ENCODE measurements at places on chromosomes 5 and 9.

DNA sequence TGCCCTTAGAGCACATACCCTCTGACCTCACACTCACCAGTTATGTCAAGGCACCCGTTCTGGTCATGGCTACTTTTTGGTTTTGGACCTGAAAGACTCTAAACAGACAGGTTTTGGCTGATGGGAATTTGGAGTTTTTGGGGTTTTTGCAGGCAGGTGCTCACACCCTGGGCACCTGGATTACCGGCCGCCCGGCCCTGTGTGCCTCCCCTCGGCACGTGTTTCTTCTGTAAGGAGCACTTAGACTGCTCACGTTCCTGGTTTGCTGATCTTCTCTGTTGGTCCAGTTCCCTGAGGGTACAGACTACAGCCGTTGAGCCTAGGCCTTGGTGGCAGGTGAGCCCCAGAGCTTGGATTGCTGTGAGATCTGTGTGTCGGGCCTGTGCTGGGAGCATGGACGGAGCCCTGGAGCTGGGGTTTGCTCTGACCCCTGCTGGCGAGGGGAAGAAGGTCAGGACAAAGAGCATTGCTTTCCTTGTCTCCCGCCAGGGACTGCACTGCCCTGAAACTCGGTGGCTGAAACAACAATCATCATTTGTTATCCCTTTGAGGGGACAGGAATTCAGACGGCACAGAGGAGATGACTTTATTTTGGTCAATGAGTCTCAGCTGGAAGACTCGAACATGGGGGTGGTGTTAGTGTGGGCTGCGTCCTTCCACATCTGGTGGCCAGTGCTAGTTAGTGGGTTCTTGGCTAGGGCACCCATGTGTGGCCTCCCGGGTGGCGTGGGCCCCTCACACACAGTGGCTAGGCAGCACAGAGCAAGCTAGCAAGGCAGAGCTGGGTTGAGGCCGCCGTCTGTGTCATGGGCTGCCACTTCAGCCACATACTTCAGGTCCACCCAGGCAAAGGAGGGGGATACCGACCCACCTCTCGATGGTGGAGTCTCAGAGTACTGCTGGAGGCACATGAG lies 76.4 kb downstream of the EHMT1 start:
- DNase-seq: peak; percentile 29

DNA sequence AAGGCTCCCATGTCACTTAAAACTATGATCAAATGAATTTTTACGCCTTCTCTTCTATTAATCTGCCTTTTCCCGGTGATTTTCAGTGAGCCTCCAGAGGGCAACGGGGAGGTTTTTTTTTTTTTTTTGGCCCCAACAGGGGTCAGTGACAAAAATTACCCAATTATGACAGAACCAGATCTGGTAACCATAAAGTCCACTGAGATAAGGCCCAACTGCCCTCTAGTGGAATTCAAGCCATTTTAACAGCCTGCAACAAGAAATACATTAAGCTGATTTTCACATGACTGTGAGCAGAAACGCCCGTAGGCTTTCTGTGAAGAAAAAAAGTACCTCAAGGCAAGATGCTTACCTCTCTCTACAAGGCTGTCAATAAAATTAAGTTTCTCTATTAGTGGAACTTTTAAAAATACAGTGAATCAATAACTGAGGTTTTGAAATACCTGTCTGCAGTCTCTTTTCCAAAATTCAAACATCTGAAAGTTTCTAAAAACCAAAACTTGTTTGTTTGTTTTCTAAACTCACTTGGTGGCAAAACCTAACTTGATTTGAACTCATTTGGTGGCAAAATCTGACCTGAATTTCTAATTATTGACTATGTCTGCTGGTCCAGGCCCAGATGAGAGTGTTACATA lies 49.7 kb upstream of the FST start:
- DNase-seq: no peak

- DNase-seq: no peak
Measured at GRCh38 chr5:11527652-11528349, 376.4 kb downstream of the CTNND2 start.

GRCh38 chr5:133967124-133967523 lies 1.3 kb downstream of the C5orf15 start:
- DNase-seq: no peak

GRCh38 chr5:59873113-59873512 lies 20.4 kb downstream of the PDE4D start:
- no peak for DNase-seq

DNA sequence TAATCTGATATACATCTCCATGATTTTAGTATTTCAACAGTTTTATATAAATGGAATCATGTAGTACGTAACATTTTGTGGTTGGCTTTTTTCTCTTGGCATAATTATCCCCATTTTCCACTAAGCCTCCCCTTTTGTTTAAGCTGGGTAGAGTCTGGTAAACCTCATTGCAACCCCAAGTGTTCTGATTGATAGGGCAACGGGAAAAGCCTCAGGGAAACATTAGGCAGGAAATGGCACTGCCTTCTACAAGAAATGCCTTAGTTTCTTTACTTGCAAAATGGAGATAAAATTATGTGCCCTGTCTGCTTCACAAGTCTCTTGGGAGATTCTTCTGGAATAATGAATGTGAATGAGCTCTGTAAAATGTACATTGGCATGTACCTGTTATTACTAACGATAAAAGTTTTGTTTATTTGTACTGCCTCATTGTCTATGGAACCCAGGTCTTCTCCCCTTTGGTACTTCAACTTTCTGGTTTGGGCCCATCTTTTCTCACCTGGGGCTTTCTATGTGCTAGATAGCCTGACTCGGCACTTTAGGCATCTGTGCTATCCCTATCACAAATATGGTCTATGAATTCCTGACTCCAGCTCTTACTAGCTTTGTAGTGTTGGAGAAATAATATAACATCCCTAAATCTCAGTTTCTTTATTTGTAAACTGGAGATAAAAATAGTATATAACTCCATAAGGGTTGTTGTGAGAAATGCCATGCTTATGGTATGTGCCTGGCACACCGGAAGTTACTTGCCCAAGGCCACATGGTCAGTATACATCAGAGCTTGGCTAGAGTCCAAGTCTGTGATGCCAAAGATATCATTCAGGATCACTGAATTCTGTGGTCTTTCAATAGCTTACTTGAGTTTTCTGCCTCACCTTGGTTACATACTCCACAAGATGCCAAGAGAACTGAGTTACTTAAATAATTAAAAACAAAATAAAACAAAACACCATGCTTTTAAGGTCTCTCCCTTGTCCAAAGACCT lies 48.2 kb upstream of the ZNF169 start:
- DNase-seq: no peak

DNA sequence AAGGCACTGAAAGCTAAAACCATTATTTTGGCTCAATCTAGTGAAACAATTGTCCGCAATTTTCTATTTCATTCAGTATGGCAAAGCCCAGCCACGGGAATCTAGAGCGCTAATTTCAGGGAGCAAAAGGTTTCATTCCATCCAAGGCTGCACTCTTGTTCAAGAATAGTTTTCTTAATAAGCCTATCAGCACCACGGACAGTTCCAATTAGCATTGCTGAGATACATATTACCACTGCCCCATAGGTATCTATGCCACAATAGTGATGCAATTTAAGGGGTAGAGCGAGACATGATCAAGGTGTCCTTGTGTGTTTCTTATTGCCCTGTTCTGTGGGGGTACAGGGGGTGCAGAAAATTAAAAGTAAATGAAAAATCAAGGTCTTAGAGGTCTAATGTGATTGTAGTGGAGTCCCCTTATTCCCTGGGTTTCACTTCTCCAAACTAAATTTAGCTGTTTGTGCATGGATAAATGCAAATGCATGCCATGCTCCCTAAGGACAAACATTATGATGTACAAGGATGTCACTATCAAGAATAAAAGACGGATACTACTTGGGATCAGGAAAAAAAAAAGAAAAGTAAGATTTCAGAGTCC lies 45.5 kb downstream of the SPOCK1 start:
- DNase-seq: no peak

- no peak for DNase-seq
Measured at GRCh38 chr9:134861595-134862334, 18.8 kb upstream of the FCN2 start.

DNA sequence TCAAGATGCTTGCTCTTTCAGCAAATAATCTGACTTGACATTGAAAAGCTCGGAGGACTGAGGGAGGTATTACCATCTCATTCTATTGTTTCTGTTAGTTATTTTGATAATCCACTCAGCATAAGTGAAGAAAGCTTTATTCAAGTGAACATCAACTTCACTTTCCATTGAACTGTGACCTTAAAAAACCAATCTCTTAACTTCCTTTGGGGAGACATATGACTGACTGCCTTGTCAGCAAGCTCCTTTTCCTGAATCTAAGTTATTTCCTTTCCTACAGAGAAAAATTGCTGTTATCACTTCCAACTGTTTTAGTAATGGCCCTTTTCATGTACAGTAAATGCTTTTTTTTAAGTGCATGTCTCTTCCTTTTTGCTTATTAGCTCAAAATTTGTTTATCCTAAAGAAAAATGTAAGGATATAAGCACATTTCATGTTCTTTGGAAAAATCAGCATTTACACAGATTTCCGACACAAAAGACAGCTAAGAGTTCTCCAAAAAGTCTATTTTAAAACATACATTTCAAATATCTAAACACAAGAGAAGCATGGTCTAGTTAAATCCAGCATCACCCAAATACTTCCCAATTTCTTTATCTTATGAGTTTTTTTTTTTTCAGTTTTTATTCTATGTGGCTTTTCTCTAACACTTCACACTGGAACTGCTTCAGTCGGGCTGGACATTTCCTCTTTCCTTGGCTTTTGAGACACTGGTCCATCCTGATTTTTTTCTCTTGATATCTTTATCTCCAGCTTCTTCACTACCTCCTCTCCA lies 117.9 kb upstream of the DAB2 start:
- no peak for DNase-seq

DNA sequence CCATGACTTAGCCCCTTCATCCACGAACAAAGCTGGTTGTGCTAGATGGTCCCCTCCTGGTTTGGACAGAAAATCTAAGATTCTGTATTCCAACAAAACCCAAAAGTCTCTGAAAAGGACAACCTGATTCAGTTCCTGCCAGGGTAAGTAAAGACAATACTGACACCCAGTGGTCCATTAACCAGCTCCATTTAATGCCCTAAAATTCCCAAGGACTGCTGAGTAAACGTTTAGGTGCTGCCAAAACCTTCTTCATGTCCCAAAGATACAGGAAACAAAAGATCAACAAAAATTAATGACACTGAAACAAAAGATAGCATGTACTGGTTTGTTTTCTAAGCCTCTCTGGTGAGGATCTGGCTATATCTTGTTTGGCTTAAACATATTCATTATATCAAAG lies 25.3 kb upstream of the PPP1R2B start:
- DNase-seq: no peak

DNA sequence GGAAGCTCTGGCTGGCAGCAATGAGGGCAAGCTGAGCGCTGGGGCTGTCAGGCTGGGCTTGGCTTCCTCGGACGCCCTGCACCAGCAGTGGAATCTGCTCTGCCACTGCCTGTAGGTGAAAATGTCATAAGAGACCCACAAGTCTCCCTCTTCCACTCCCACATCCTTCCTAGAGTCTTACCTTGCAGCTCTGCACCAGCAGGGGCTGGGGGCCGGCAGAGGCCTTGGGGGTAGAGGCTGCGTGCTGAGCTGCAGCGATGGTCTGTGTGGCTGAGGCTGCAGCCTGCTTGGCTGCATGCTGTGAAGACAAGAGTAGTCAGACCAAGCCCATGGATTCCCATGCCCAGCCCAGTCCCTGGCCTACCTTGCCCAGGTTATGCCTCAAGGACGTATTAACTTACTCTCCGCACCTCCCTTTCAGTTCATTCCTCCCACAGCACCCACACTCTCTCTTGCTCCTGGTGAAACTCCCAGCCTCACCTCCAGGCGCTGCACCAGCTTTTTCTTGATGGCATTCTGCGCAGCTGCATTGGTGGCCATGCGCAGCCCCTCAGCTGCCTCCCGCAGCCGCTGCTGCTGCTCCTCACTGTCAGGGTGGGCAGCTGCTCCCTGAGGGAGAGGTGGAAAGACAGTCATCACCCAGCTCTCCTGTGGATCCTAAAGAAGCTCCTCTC lies 17.3 kb downstream of the TLN1 start:
- DNase-seq: no peak

GRCh38 chr5:165143741-165144140 lies 1638.3 kb downstream of the MAT2B start:
- no peak for DNase-seq

GRCh38 chr5:87020099-87020934 lies 247.4 kb upstream of the RASA1 start:
- peak; percentile 23 for DNase-seq

GRCh38 chr9:13863112-13863511 lies 450.8 kb downstream of the NFIB start:
- DNase-seq: no peak

GRCh38 chr5:55347786-55348185 lies 40.0 kb downstream of the MTREX start:
- DNase-seq: no peak

GRCh38 chr5:143129910-143130612 lies 273.4 kb downstream of the NR3C1 start:
- no peak for DNase-seq

DNA sequence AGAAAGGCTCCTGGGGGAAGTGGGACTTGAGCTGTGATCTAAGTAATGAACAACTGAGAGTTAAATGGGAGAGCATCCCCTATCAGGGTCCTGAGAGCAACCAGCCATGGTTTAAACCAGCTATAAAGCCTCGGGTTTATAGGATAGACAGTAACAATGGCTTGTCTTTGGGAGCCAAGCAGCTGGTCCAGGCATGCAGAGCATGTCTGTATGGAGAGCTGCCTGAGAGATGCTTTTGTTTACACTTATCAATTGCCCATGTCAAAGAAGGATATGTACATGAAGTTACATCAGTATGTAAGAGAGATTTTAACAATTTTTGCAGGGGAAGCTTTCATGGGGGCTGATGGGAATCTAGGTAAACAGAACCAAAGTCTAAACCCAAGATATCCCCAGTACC lies 4.4 kb downstream of the TGFBI start:
- DNase-seq: no peak
